ENCODE measurements at places on chromosomes 3 and 15.

- no peak for DNase-seq
Measured at GRCh38 chr3:115099134-115099985, 47.7 kb downstream of the ZBTB20 start.

DNA sequence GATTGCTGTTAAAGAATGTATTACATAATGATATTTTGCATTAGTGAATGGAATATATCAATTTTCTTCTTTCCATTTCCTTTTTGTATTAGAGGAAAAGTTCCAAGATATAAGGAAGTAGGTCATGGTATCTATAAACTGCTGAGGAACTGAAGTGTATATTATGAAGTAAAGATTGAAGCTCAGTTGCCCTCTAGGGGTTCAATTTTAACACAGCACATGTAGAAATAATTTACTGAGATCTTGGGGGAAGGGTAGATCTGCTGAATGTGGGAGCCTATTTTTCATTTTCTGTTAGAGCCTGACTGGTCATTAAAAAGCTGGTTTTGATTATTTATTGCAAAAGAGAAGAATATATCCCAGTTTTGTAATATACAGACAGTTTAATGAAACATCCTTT lies 45.2 kb downstream of the CMC1 start:
- DNase-seq, result no peak

DNA sequence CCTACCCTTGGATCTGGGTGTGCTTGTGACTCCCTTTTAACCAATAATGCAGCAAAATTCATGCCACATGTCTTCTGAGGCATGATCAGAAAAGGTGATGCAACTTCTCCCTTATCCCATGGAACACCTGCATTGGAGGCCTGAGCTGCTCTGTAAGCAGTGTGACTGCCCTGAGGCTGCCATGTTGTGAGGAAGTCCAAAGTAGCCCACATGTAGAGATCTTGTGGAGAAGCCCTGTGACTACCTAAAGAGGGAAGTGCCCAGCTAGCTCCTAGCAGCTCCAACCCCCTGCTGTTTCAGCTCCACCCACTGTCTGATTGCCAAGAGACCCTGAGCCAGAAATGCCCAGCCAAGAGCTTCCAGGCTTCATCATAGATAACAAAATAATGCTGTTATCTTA lies 6.4 kb upstream of the NR1D2 start:
- DNase-seq, result no peak

DNA sequence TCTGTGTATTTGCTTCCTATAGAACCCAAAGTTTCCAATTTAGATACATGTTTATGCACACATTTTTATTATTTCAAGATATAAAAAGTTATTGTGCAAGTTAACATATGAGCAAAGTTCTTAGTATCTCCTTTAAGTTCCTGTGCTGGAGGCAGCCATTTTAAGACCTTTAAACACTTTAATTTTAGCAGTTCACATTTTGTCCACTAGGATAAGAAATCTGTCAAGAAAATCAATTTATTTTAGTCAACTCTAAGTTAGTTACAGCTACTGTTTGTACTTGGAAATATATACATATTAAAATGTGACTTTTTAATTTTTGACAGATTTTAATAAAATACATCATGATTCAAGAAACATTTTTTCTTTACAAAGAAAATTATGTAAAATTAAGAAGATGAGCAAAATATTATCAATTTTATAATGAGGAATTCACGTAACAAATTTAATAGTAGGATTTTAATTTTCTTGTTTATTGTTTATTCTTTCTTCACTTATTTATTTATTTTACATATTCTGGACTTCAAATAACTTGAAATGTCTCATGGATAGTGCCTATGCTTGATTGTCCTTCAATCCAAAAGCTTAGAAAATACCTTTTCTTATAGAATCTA lies 402.6 kb upstream of the GBE1 start:
- no peak for DNase-seq

GRCh38 chr3:9951126-9951525 lies 1.1 kb downstream of the PRRT3 start:
- DNase-seq, result no peak

GRCh38 chr3:59286791-59287531 lies 237.1 kb upstream of the CFAP20DC start:
- no peak for DNase-seq

DNA sequence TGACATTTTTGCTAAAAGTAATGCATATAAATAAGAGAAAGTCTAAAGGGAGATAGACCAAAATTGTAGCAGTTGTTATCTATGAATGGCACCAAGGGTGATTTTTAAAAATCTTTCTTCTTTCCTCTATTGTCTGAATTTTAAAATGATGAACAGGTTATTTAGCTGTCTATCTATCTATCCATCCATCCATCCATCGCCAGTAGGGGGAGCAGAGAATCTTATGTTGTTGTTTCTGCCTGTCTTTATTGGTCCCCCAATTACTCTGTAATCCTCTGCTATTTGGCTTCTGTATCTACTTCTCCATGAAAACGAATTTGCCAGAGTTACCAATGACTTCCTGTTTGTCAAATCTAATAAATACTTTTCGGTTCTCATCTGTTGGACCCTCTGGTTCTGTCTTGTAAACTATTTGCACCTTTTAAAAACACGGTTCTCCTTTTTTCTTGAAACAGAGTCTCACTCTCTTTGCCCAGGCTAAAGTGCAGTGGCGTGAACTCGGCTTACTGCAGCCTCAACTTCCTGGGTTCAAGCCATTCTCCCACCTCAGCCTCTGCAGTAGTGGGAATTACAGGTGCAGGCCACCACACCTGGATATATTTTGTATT lies 86.0 kb downstream of the ECT2 start:
- no peak for DNase-seq

- no peak for DNase-seq
Measured at GRCh38 chr3:159620281-159620680, 368.4 kb upstream of the IL12A start.

DNA sequence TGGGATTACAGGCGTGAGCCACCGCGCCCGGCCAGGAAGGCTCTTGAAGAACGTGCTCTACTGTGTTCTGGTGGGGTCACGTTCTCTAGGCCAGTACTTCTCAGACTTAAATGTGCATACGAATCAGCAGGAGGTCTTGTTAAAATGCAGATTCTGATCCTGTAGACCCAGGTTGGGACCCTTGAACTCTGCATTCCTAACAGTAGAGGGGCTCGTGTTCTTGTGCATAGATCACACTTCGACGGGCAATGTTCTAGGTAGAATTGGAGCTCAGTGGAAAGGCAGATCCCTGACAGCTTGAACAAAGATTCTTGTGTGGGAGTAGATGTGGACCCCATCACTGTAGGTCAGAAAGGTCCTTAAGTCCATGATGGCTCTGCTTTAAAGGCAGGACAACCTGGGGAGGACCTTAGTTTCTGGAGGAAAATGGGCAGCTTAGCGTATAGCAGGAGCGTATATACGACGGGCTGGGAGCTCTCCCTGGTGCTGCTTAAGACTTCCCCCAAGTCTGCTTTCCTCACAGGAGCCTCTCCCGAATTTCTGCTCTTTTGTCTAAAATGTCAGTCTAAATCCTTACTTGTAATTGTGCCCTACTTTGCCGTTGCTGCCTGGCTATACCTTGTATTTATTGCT lies 16.9 kb upstream of the FAM81A start:
- DNase-seq, result no peak

DNA sequence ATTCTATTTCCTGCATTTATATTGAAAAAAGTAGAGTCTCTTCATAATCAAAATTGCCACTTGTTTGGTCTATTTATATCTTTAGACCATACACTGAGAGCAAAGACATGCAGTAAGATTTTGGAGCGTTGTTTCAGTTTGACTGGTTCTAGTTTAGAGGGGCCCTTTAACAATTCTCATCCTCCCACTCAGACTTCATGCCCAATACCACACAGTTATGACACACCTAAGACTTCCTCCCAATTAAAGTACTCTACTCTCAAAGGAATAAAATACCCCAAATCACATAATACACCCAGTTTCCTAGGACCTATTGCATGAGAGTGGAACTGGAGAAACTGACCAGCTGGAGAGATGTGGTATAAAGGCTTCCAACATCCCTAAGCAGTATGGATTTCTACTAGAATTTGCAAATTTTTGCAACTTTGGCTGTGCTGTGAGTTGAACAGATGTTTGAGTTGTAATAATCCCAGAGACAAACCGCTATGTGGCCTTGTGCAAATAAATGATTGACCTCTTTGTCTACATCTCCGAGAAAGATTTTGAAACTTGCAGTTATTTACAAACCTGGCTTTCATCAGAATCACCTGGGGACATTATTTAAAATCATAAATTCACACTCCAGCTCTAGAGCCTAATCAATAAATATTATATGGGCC lies 170.0 kb upstream of the ROBO2 start:
- no peak for DNase-seq

DNA sequence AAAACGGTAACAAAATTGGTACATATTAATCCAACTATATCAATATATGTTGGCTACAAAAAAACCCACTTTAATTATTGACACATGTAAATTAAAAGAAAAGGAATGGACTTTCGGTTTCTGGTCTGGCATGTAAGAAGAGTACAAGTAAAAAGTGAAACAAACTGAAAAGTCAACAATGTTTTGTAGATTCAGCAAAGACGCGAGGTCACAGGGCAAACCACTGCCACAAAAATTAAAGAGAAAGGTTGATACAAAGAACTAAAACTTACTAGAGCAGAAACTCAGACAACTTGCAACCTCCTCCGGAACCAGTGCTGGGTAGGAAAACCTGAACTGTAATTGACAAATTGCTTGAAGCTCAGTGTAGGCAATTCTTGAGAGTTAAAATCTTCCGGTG lies 110.6 kb upstream of the ARPP21 start:
- no peak for DNase-seq

DNA sequence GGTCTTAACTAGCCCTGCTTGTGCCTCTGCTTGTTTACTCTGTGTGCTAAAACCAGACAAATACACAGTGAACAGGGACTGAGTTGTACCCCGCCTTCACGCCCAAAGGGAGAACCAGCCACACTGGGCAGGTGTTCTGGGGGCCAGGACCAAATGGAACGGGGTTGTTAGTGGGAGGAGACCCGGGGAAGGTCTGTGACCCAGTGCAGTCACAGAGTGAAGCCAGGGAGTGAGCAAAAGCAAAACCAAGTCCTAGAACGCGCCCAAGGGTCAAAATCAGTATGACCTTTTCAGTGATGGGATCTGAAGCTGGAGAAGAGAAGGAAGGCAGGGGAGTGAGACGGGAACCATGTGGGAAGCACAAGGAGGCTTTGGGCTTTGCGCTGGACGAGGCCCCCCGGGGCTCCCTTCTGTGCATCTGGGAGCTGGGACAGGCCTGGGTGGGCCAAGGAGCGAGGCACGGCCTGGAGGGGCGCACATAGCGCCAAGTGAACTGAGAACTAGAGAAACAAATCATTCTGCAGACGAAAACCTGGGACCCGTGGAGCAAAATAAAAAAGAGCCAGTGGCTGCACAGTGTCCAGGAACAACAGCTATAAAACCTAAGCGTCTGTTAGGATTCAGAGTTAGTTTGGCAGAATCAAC lies 78.3 kb upstream of the ALDH1A3 start:
- DNase-seq, result no peak

- no peak for DNase-seq
Measured at GRCh38 chr15:51398626-51399025, 57.2 kb downstream of the GLDN start.

DNA sequence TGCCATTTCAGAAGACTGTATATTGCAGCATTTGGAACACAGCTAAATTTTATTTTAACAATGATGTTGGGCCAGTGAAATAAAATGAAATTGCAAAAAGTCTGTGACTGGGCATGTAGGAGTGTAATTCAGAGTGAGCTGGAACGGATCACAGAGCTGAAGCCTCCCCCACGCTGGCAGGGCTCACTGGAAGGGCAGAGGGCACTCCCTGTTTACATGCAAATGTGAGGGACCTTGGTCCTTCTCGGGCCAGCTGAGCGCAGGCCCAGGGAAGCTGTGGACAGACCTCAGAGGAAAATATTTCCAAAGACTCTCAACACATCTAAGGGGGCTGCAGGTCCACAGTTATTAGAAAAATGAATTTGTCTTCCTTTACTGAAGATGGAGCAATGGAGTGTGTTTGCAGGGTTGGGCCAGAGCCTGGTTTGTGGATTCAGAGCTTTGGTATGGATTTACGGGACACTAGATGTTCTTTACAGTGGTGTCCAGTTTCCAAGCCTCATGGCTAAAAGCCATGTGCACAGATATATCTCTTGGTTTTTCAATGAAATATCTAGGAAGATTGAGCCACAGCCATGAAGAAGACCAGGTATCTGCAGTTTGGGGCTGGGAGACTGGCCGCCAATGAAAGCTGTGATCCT lies 32.0 kb downstream of the TRPM1 start:
- DNase-seq, result no peak

- no peak for DNase-seq
Measured at GRCh38 chr3:104273046-104273649, 1093.6 kb upstream of the ALCAM start.

DNA sequence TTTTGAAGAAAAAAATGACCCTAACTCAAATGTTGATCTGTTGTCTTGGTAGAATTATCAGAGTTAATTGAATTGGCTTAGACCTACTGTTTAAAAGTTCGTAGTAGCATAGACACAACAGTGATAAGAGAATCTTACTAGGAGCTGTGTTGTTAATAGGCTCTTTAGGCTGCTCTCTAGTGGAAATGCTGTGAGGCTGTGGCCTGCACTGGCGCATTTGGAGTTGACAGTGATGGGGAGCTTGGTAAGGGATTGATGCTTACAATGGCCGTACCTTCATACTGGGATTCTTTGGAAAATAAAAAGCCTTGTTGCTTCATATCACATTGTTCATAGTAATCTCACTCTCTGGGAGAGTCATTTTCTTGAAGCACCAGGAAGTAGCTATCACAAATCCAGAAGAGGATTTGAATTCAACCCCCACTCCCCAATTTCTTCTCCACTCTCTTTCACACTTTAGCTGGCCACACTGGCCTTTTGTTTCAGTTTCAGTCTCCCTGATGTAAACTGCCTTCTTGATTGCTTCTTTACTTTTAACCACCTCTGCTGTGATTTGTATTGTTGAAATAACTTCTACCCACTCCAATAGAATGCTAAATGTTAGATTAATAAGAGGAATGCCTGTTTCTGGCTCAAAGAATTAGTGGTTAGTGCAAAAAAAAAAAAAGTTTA lies 56.6 kb downstream of the CEP63 start:
- no peak for DNase-seq

GRCh38 chr15:60779718-60780503 lies 301.0 kb upstream of the ICE2 start:
- no peak for DNase-seq

- DNase-seq, result no peak
Measured at GRCh38 chr3:6965881-6966280, 105.0 kb downstream of the GRM7 start.

- DNase-seq, result no peak
Measured at GRCh38 chr15:29125382-29126207, 144.0 kb downstream of the NSMCE3 start.

GRCh38 chr15:45641374-45641781 lies 6.5 kb downstream of the SQOR start:
- no peak for DNase-seq

GRCh38 chr15:38398134-38398533 lies 55.8 kb upstream of the FAM98B start:
- DNase-seq, result no peak

All from effector memory CD8-positive, alpha-beta T cell (primary cell).